ENCODE measurements at places on chromosomes 7 and 10.

DNA sequence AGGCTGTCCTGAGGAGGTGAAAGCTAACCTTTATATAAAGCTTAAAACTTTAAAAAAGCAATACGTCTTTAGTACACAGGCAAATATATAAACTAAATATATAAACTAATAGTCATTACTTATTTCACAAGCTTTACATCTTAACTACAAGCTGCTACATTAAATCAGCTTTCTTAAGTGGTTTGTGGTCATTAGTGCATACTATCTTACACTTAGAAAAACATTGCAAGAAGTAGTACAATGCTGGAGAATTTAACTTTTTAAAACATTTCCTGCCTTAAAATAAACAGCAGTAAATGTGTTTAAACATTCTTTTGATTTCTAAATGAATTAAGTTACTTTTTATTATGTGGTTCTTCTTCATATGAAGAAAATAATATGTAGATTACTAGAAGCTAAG lies 36.3 kb downstream of the MET start:
- no peaks in the 10 kb centered on the region for H3K27me3 ChIP-seq
- no peaks in the 10 kb centered on the region for H3K4me1 ChIP-seq
- no peak for DNase-seq
- no peak overlapping the region for H3K27ac ChIP-seq

DNA sequence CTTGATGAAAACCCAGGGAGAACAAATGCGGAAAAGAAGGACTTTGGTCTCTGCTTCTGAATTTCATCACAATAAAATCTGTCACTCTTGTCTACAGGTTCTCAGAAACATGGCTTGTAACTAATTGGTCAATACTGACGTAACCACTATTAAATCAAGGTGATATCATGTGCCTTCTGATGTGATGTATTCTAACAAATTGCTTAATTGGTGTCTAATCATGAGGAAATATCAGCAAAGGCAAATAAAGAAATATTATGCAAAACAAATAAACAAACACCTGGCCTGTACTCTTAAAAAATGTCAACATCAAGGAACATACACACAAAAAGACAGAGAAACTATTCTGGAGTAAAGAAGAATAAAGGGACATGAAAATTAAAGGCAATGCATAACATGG lies 1165.0 kb downstream of the NXPH1 start:
- no peaks in the 10 kb centered on the region for H3K36me3 ChIP-seq
- H3K27ac ChIP-seq: no peak overlapping the region
- no peaks in the 10 kb centered on the region for H3K27me3 ChIP-seq
- no peaks in the 10 kb centered on the region for H3K4me1 ChIP-seq
- no peak overlapping the region for H3K4me3 ChIP-seq

DNA sequence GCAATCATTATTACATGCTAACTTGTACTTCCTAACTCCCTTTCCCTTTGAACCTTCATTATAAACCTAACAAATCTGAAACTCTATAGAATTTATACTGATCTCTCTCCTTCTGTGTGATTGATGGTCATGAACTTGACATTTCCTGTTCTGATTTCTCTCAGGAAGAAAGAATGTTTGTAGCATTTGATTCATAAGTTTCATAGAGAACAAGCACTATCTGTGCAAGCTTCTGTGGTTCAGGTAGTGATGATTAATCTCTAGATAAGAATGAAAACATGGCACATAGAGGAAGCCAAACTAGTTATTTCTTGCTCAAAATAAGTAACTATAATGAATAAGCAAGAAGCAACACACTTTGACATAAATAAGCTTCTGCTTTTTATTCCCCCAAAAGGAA lies 34.2 kb downstream of the TFPI2 start:
- H3K36me3 ChIP-seq: no peaks in the 10 kb centered on the region
- DNase-seq: no peak
- H3K4me3 ChIP-seq: no peak overlapping the region
- H3K4me1 ChIP-seq: no peaks in the 10 kb centered on the region
- no peaks in the 10 kb centered on the region for H3K27me3 ChIP-seq

GRCh38 chr7:117951285-117951684 lies 78.0 kb upstream of the CTTNBP2 start:
- H3K36me3 ChIP-seq: no peaks in the 10 kb centered on the region
- no peaks in the 10 kb centered on the region for H3K4me1 ChIP-seq
- no peak for DNase-seq
- H3K27me3 ChIP-seq: no peaks in the 10 kb centered on the region

DNA sequence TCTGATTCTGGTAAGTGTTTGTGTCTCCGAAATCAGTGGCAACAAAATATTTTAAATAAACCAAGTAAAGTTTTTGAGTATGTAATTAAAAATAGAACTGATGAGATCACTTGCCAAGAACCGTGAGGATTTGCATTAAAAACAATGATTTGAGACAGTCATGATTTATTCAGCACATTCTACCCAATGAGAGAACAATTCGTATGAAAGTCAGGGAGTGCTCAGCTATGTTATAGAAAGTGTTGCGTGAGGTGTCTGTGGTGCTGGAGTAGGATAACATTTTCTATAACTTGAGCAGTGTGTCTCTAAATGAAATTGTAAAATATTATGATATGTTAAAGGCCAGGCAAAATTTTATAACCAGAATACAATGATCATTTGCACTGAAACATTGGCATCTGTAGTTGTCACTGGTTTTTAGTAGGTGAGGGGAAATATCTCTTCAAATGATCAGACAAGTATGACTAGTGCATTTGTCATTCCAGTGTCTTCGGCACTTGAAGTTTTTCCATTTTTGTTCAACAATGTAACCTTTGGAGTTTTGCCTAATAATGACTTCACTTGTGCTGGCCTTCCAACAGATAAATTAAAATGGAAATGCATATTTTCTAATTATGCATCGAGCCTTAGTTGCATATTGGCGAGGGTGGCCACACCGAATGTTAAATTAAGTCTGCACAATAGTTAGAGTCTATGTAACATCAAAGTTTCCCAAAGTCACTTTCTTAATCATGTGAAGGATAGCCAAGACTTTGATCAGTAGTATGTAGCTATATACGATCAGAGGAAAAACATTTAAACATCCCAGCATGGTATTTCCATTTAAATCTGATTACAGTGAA lies 335.9 kb downstream of the GFRA1 start:
- H3K27ac ChIP-seq: no peak overlapping the region
- no peaks in the 10 kb centered on the region for H3K27me3 ChIP-seq
- H3K36me3 ChIP-seq: no peaks in the 10 kb centered on the region
- no peak overlapping the region for H3K4me3 ChIP-seq
- no peaks in the 10 kb centered on the region for H3K4me1 ChIP-seq
- no peak for DNase-seq

- H3K27ac ChIP-seq: no peak overlapping the region
- no peaks in the 10 kb centered on the region for H3K4me1 ChIP-seq
- peaks cover 9% of the 10 kb centered on the region for H3K36me3 ChIP-seq
- no peaks in the 10 kb centered on the region for H3K27me3 ChIP-seq
- no peak overlapping the region for H3K4me3 ChIP-seq
Measured at GRCh38 chr10:60073781-60074656, 167.7 kb upstream of the CCDC6 start.

DNA sequence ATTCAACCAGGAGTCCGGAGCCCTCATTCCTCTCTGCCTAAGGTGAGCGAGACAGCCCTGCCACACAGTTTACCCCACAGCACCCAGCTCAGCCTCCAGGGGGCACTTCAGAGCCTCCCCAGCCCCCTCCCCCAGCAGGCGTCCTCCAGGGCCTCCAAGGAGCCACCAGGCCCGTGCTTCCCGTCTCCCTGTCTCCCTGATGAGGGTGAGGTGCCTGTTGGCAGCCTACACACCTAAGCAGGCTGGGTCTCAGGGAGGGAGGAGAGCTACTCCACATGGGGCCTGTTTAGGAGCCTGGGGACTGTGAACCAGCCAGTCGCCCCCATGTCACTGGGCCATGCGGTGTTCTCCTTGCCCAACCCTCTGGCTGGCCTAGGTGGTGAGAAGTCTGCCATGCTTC lies 28.9 kb upstream of the TRIM8 start:
- H3K4me1 ChIP-seq: peaks cover 74% of the 10 kb centered on the region
- H3K27ac ChIP-seq: peak overlapping the region; percentile 47
- no peaks in the 10 kb centered on the region for H3K36me3 ChIP-seq

DNA sequence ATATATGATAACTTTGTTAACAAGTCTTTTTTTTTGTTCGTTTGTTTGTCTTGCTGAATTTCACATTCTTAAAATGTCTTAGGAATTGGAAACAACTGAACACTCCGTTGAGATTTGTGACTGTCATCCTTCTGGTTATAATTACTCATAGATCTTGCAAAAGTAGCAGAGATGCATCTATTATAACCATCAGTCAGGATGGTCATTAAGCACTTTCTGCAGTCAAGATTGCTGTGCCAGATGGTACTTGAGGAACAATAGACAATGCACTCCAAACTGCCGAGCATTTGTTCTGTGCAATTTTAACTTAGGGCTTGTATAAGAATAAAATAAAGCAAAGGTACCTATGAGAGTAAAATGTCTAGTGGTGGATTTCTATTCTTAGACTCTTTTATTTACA lies 710.1 kb upstream of the KCND2 start:
- H3K36me3 ChIP-seq: no peaks in the 10 kb centered on the region
- no peak overlapping the region for H3K4me3 ChIP-seq
- H3K27ac ChIP-seq: no peak overlapping the region
- H3K27me3 ChIP-seq: no peaks in the 10 kb centered on the region
- H3K4me1 ChIP-seq: no peaks in the 10 kb centered on the region
- no peak for DNase-seq

DNA sequence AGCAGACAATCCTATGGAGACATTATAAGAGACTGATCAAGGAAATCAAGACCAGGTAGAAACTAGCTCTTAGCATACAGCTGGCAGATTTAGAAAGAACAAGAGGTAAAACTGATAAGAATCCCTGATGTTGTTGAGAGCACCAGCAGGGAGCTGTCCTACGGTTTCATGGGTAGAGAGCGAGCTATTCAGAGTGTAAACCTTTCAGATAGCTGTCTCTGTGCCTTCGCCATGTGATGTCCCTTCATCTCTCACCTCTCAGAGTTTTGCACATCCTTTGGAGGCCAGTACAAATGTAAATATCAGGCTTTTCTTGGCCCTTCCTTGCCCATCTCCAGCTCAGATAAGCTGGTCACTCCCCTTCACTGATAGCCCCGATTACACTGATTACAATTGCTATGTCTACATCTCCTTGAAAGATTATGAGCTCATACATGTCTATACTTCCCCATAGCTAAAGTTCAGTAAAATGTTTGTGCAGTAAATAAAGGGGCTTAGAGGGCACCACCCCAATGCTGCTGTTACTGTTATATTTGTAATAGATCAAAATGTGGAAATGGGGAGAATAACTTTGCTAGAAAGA lies 21.9 kb downstream of the THSD7A start:
- no peak for DNase-seq
- no peaks in the 10 kb centered on the region for H3K4me1 ChIP-seq
- H3K27me3 ChIP-seq: no peaks in the 10 kb centered on the region
- H3K4me3 ChIP-seq: no peak overlapping the region

DNA sequence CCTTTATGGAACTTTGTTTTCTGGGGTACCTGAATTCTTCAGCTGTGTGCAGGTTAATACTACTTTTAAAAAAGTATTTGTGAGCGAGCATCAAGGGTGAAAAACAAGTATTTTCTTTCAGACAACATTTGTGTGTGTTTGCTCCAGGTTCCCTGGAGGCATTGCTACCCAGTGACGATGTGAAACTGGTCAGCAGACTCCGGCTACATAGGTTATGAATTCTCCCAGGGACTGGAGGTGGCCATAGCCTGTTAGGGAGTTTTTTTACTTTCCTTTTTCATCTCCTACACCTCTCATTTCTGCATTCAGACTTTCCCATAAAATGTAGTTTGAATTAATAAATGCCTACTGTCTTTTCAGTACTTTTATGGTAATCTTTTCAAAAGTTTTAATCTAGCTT lies 7.6 kb downstream of the AKR1D1 start:
- no peak overlapping the region for H3K27ac ChIP-seq
- H3K27me3 ChIP-seq: no peaks in the 10 kb centered on the region
- H3K4me1 ChIP-seq: no peaks in the 10 kb centered on the region
- H3K4me3 ChIP-seq: no peak overlapping the region
- no peak for DNase-seq

GRCh38 chr7:7802531-7802930 lies 84.1 kb upstream of the RPA3 start:
- no peak overlapping the region for H3K4me3 ChIP-seq
- no peaks in the 10 kb centered on the region for H3K36me3 ChIP-seq
- no peaks in the 10 kb centered on the region for H3K4me1 ChIP-seq
- no peaks in the 10 kb centered on the region for H3K27me3 ChIP-seq

- no peaks in the 10 kb centered on the region for H3K36me3 ChIP-seq
- DNase-seq: no peak
- no peak overlapping the region for H3K4me3 ChIP-seq
- no peaks in the 10 kb centered on the region for H3K4me1 ChIP-seq
Measured at GRCh38 chr10:44927352-44927751, 16.2 kb downstream of the TMEM72 start.
